H1 (cell line): ENCODE measurements at places on chromosomes 5 and 9.

- no peak for DNase-seq
These were observed 44.1 kb upstream of the SMU1 start for GRCh38 chr9:33120620-33121019.

DNA sequence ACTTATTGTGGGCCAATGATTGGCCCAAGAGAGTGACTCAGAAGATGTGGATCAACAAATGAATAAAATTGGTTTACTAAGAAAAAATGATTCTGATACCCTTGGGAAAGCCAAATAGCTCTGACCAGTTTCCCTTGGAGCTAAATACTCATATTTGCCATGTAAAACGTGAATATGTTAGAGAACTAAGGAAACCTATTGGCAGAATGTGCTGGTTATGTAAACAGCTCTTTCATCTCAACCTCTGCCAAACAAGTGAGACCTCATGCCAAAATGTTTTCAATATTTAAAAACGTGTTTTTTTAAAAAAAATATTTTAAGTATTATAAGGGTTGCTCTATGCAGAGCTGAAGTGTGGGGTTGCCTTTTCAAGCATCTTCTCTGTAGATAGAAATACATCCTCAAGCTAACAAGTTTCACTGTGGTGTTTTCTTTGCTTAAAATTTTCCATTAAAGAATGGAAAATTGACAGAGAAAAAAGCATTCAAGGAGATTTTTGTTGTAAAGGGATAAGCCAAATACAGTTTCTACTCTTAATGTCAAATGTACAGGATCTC, 186.9 kb upstream of the TUT7 start:
- no peak for DNase-seq

GRCh38 chr9:27402626-27403025, 105.7 kb upstream of the EQTN start:
- DNase-seq: no peak

- DNase-seq: no peak
These were observed 26.9 kb downstream of the CSNK1G3 start for GRCh38 chr5:123538670-123539459.

DNA sequence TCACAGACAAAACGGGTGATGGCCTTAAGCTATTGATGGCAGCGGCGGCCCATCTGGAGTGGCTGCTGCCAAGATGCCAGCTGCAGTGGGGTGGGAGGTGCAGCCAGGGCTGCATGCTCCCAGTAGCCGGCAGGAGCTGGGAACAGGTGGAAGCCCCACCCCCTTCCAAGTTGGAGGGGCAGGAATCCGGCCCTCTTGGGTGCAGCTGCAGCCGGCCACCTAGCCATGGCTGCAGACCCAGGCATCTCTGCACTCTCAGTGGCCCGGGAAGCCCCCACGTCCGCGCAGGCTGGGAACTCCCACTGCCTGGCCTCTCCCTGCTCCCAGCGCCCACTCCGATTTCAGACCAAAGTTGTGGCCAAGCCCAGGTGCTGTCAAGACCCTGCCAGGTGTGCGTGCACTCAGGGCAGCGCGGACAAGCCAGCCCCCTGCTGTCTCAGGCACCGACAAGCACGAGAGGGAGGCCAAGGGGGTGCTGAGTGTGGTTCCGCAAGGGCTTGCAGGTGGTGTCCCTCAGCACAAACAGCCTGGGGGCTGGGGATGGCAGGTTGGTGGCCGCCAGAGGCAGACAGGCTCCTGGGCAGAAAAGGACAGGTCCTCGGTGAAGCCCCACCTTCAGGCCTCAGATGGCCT, 115.1 kb upstream of the TSLP start:
- DNase-seq: peak; percentile 46

DNA sequence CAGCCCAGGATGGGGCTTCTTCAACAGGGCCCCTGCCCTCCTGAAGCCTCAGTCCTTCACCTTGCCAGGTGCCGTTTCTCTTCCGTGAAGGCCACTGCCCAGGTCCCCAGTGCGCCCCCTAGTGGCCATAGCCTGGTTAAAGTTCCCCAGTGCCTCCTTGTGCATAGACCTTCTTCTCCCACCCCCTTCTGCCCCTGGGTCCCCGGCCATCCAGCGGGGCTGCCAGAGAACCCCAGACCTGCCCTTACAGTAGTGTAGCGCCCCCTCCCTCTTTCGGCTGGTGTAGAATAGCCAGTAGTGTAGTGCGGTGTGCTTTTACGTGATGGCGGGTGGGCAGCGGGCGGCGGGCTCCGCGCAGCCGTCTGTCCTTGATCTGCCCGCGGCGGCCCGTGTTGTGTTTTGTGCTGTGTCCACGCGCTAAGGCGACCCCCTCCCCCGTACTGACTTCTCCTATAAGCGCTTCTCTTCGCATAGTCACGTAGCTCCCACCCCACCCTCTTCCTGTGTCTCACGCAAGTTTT, 23.6 kb downstream of the PCDHGC5 start:
- peak; percentile 99 for DNase-seq

- no peak for DNase-seq
These were observed 157.3 kb downstream of the ADAMTS12 start for GRCh38 chr5:33734537-33734936.

DNA sequence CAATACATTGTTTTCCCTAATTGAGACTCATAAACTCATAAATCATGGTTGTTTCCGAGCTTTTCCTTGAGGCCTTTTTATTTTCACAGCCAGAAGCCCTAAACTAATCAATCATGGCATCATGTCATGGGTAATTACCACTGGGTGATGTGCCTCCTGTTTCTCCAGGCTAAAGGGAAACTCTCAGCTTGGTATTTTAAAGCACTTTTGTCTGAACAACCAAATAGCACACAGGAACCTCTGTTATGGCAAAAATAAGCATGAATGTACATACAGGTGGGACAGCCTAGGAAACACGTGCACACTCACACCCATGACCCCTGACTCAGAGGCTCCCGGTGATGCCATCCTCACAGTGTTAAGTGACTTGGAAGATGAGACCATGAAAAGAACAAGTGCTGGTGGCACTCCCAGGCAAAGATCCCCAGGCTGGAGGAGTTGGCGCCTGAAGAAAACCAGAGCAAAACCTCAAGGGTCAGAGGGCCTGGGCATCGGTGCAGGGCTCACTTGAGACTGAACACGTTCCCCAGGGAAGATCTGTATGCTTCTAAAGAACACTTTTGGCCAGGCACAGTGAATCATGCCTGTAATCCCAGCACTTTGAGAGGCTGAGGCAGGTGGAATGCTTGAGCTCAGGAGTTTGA, 154.3 kb downstream of the ROR2 start:
- no peak for DNase-seq

GRCh38 chr9:24464319-24464951, 81.3 kb downstream of the IZUMO3 start:
- peak; percentile 47 for DNase-seq

- no peak for DNase-seq
These were observed 109.9 kb downstream of the RFX3 start for GRCh38 chr9:3415906-3416305.

GRCh38 chr5:158270996-158271554, 412.1 kb upstream of the CLINT1 start:
- no peak for DNase-seq

- DNase-seq: no peak
These were observed 463.6 kb upstream of the CD180 start for GRCh38 chr5:67660149-67660548.

DNA sequence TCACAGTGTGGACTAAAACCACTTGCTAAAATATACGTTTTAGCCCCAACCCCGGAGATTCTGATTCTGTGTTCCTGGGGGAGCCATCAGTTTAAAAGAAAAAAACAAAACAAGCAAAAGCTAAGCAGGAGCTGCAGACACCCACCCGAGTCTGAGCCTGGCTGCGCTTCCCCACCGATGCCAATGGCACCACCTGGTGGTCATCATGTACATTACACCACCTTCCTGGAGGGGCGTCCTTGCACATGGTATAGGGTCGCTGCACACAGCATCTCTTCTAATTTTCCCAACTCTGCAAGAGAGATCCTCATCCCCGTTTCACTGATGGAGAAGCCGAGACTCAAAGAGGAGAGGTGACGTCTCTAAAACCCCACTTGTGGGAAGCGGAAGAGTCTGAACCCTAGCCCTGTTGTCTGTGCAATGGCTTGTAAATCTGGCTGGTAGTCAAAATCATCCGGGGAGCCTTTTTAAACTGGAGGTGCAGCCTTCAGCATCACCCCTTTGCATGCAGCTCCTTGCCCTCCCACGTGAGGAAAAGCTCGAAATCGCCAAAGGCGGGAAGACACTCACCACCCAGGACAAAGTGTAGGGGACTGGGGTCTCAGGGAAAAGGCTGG, 23.1 kb upstream of the CNOT6 start:
- no peak for DNase-seq

DNA sequence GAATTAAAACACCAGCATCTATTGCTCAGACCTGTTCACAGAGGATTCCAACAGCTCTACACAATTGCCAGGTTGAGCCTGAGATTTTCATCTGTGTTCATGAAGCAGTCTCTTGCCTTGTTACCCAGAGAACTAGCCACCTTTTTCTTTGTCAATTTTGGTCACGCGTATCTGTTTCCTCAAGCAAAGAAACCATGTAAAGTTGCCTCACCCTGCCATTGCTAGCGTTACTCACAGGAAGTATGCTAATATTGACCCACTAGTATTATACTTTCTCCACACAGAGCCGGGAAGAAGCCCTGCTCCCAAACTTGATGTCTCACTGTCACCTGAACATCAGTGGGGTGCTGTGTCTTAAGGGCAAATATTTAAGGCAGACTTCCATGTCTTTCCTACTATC, 168.5 kb downstream of the PLPPR1 start:
- DNase-seq: no peak

GRCh38 chr5:62592558-62592957, 13.9 kb downstream of the LRRC70 start:
- DNase-seq: no peak

DNA sequence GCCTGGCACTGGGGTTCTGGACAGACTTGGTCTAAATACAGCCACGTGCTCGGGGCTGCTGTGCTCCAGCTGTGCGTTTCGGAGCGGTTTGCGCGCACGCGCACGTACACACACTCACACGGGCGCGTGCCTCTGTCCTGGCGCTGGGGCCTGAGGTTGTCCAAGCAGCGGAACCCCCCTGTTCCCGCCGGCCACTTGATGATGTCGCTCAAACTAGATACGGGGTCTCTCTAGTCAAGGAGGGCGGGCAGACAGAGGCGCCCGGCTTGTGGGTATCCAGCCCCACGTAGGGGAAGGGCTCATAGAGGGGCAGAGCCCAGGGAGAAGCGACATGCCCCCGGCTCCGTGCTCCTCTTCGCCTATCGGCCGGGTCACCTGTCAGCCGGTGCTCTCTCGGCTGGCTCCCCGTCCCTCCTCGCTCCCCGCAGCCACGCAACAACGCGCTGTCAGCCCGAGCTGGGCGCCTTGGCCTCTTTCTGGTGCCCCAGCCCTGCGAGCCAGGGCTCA, 8.9 kb downstream of the NR2F1-AS1 start:
- peak; percentile 70 for DNase-seq

DNA sequence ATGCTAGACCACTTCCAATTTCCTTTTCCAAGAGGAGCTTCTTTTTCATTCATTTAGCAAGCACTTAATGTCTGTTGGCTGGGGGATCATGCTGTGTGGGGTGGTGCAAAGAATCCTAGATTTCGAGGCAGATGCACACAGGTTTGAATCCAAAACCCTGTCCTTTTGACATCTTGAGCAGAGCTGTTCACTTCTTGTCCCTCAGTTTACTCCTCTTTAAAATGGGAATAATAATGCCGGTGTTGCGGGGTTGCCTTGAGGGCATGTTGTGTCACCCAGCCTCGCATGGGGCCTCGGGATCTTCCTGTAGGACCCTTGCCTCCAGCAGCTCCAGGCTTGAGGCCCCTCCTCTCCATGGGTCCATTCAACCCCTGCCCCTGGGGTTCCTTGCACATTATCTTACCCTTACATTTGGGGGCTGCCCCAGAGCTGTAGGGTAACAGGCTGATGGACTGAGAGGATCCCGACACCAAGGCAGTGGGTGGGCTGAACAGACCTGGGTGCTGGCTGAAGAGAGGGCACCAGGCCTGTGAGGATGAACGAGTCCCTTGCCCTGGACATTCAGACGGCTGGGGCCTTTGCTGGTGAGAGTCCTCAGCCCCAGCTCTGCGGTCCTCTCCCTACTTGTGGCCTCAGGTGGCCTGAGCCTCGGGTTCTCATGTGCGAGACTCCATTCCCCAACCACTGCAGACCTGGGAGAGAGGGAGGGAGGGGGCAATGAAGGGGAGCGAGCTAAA, 145.8 kb downstream of the BARX1 start:
- no peak for DNase-seq

DNA sequence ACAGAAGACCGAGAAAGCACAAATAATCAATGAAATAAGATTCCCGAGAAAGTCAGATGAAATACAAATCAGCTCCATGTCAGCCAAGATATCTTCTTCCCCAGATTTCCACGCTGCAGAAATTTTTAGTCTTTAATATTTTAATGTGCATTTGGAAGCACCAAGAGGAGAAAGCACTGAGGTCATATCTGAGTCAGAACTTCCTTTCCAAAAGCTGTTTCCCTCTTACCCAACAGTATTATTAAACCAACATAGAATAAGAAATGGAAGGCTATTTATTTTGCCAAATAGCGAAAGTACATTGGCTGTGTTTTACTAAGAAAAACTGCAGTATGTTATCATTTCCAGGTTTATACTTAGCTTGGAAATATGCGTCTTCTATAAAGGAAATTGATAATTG, 772.1 kb upstream of the CDH9 start:
- no peak for DNase-seq

GRCh38 chr5:91283899-91284298, 99.2 kb downstream of the ARRDC3 start:
- DNase-seq: no peak

DNA sequence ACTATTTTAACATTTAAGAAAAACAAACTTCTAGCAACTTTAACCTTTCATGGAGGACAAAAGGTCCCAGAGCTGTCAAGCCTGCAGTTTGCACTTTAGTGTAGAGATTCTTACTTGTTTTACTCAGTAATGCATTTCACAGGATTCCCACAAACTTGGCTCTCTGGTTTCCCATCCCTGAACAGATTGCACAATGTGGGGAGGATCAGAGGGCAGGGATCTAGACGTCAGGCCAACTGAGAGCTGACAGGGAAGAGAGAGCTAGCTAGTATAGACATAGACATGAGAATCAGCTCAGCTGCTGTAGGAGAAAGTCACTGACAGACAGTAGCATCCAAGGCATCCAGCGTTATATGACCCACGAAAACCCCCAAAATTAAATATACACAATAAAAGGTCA, 20.9 kb upstream of the BNIP1 start:
- no peak for DNase-seq

- DNase-seq: no peak
These were observed 34.5 kb downstream of the COL15A1 start for GRCh38 chr9:98978231-98978681.

GRCh38 chr5:149227168-149227826, 44.4 kb upstream of the AFAP1L1 start:
- DNase-seq: no peak

DNA sequence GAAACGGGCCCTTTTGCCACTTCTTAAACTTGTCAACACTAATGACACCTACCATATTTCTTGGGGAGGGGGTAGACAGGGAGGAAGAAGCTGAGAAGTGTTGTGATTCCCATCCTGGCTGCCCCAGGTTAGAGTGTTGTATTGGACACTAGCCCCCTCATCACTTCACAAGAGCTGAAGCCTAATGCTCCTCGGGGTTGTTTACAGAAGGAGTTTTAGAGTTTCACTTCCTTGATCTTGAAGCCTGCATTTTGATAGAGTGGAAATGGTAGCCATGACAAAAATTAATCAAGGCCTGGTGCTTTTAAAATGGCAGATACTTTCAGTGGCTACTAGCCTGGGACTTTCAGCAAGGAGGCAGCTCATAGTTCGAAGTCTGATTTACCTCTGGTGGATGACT, 11.0 kb upstream of the FAM120AOS start:
- DNase-seq: no peak

- DNase-seq: no peak
These were observed 87.5 kb upstream of the FBXW11 start for GRCh38 chr5:172093965-172094364.
